Temporal lobe (tissue), 4 donors: ENCODE measurements at places on chromosomes 12 and 14. TPM values are rescaled to one million over a fixed set of nuclear protein-coding genes. Genes with fewer than 3 reads are reported as not detected.

Gene DEPDC4
- 2.7 TPM for total RNA-seq

Gene DTX1
- total RNA-seq: 34.9 TPM

Gene HEBP1
- 7.1 TPM for total RNA-seq

Gene EML1
- 110 TPM for total RNA-seq

Gene ACOT4
- total RNA-seq: 0.98 TPM

Gene PIP4K2C
- total RNA-seq: 10.3 TPM

Gene DBX2
- total RNA-seq: 2.2 TPM

Gene KRT6C
- total RNA-seq: not detected

Gene ATG2B
- total RNA-seq: 29.7 TPM

Gene NTF3
- total RNA-seq: 7.1 TPM

Gene OTX2
- 0.25 TPM for total RNA-seq

Gene SEL1L
- 59.7 TPM for total RNA-seq

Gene MMP14
- 11.3 TPM for total RNA-seq

Gene TXNRD1
- total RNA-seq: 73.0 TPM

Gene PTPRR
- 12.8 TPM for total RNA-seq

Gene EIF2S3B
- total RNA-seq: 0.98 TPM

Gene GPR135
- 6.4 TPM for total RNA-seq

Gene RTN1
- 846 TPM for total RNA-seq

Gene KRT8
- total RNA-seq: 0.25 TPM

Gene FCF1
- 20.2 TPM for total RNA-seq

Gene GZMB
- not detected for total RNA-seq

Gene FAM181A
- total RNA-seq: 0.74 TPM

Gene PAX9
- total RNA-seq: not detected

Gene GNB3
- total RNA-seq: 0.74 TPM

Gene KLHL33
- total RNA-seq: 0.25 TPM

Gene IFNG-AS1
- not detected for total RNA-seq

Gene GALNT6
- 0.49 TPM for total RNA-seq

Gene AMDHD1
- 0.25 TPM for total RNA-seq

Gene LYZ
- 3.2 TPM for total RNA-seq
